ENCODE measurements at places on chromosomes 1 and 21.

GRCh38 chr1:216600730-216601609 lies 122.3 kb downstream of the ESRRG start:
- no peak for DNase-seq

GRCh38 chr21:41964171-41964570 lies 10.4 kb upstream of the C2CD2 start:
- no peak for DNase-seq

- DNase-seq, result no peak
Observed at GRCh38 chr21:42362700-42363099, 3.6 kb downstream of the TFF1 start.

DNA sequence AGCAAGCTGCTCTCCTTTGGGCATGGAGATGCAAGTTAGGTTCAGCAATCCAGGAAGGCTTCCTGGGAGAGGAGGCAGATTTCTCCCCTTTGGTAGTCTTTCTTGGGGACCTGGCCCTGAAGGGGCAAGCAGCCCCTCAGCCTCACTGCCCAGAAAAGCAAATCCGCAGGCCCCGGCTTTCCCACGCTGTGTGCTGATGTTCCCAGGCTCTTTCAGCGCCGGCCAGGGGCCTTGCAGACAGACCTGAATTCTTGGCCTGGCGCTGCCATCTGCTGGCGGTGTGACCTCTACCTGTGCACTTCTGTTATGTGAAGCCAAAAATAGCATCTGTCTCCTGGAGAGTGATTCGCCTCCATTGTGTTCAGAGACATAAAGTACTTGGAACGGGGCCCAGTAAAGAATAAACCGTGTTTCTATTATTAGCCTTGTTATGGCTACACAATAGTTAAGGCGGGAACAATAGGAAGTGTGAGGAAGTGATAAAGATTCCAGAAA lies 64.8 kb downstream of the ALPL start:
- no peak for DNase-seq

DNA sequence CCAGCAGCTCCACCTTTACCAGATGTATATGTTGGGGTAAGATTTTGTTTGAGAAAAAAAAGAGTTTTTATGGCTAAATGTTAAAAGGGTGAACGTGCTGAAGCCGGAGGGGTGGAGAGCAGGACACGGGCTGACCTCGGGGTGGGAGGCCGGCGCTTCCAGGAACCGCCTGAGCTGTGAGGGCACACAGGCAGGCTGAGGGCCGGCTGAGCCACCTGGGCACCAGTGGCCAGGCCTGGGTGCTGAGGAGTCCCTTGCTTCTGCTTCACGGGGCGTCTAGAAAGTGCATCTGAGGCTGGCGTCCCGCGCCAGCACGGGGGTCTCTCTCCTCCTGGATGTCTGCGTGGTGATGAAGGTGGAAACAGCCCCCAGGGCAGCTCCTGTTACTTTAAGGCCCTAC lies 33.6 kb upstream of the ADARB1 start:
- DNase-seq, result no peak

DNA sequence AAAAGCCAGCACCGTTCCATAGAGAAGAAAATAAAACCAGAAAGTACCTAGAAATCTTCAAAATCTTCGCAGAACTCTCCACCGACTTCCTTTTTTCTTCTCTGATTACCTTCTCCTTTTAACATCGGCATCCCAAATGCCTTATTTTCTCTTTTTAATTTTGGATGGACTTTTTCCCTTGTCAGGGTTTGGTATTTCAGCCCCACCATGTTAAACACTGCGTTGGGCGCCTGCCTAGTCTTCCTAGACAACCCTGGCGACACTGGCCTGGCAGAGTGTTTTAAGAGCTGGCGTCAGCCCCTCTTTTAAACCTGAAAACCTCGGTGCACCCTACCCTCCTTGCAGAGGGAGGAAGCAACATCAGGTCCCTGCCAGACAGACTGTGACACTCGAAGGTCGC lies 66.0 kb upstream of the EFHD2 start:
- DNase-seq, result no peak

DNA sequence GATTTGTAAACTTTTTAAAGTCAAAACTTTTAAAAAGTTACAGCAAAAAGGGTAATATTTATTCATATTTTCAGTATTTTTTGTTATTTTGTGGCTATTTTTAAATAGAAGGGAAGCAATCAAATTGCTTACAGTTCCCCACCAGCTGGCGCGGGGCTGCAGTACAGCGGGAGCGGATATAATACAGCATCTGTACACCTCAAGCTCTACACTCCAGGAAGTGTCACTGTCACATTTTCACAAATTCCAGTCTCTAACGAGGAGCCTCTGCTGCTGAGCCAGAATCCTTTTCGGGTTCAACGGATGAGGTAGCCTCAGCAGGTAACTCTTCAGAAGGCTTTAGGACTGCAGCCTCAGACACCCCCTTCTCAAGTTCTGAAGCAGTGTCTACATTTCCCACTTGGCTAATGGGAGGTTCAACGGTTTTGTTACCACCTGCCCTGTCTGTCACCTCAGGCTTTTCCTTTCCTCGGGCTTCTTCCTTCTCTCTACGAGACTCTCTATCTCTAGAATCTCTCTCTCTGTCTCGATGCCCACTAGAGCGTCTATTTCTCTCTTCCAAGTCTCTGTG lies 11.7 kb downstream of the SOD1 start:
- DNase-seq, result no peak

DNA sequence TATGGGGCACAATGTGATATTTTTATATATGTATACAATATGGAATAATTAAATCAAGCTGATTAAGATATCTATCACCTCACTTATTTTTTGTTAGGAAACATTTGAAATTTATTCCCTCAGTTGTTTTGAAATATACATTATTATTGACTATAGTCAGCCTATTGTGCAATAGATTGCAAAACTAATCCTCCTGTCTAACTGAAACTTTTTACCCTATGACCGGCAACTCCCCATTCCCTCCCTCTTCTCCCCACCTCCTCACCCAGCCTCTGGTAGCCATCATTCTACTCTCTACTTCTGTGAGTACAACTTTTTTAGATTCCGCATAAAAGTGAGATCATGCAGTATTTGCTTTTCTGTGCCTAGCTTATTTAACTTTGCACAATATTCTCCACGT lies 117.7 kb upstream of the SGIP1 start:
- DNase-seq, result no peak

DNA sequence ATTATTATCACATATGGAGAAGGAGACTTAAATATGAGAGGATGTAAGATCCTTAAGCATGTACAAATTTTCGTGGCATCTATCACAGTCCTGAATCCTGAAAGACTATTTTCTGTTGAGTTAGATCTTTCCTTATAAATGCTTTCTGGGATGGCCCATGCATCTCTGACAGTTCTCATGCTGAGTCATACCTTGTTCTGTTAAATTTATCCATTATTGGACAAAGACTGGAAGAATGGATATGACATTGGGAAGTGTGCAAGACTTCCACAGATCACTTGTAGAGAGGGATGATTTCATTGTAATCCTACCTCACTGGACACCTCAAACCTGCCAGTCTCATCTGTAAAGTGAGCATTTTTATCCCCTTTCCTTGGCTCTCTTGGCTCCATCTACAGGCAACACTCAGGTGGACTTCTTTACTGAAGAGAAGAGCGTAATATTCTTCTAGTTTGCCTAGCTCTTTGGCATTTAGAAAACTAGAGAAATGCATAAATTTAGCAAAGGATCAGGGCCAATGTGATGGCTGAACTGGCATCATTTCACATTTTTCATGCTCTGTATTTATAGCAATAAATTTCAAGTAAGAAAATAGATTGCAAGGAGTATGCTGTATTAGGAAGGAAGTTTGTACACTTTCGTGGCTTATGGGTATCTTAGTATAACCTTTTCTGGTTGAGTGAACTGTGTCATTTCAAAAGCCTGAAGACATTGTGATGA lies 128.2 kb downstream of the NFIA start:
- no peak for DNase-seq

- DNase-seq, result no peak
Observed at GRCh38 chr1:111656086-111657017, 36.8 kb downstream of the RAP1A start.

DNA sequence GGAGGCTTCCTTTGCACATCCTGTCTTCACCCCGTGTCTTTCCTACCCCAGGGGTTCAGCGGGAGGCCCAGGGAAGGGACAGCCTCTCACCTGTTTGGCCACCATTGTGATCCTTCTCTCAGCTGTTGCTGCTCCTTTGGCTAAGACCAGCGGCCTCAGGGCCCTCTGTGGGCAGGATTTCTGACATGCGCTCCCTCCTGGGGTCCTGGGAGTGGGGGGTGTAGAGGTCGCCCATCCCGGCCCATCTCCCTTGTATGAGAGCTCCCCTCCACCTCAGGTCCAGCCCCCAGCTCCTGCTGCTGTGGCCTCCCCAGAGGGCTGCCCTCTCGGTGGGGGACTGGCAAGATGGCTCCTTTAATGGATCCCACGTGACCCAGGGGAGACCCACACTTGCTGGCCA lies 120.5 kb downstream of the PRDM2 start:
- DNase-seq, result no peak

GRCh38 chr1:210684466-210685294 lies 356.0 kb downstream of the HHAT start:
- no peak for DNase-seq

GRCh38 chr1:100290291-100290690 lies 24.3 kb downstream of the RTCA start:
- DNase-seq, result no peak

DNA sequence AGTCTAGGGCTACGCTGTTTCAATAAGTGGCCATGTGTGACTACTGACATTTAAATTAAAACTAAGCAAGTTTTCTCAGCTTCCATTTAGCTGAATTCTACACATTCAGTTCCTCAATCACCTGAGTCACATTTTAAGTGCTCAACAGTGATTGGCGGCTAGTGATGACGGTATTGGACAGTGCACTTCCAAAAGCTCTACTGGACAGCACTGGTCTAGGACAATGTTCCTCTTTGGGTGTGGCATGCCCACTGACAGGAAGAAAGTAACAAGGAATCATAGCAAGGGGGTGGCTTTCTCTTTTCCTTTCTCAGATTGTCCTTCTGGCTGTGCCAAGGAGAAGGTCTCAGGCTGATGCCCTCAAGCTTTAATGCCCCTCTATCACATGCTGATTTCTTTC lies 11.7 kb downstream of the IGSF21 start:
- no peak for DNase-seq

- no peak for DNase-seq
Observed at GRCh38 chr1:154837034-154837671, 32.9 kb downstream of the KCNN3 start.

GRCh38 chr1:101742509-101742908 lies 254.2 kb downstream of the OLFM3 start:
- no peak for DNase-seq

DNA sequence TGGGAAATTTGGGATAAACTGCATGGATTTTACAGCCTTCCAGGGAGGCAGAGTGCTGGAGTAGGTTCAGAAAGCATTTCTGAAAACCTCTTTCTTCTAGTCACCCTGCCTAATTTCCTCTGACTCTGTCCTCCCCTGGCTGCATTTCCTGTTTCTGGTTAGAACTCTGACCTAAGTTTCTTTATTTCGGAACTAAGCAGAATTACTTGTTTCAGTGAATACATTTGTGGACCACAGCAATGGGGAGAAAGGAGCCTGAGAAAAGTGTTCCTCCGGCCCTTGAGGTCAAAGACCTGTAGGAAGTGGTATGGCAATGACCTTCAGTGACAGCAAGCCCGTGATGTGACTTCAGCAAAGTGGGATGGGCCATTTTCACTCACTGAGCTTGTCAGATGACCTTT lies 173.4 kb upstream of the RUNX1 start:
- DNase-seq, result no peak

DNA sequence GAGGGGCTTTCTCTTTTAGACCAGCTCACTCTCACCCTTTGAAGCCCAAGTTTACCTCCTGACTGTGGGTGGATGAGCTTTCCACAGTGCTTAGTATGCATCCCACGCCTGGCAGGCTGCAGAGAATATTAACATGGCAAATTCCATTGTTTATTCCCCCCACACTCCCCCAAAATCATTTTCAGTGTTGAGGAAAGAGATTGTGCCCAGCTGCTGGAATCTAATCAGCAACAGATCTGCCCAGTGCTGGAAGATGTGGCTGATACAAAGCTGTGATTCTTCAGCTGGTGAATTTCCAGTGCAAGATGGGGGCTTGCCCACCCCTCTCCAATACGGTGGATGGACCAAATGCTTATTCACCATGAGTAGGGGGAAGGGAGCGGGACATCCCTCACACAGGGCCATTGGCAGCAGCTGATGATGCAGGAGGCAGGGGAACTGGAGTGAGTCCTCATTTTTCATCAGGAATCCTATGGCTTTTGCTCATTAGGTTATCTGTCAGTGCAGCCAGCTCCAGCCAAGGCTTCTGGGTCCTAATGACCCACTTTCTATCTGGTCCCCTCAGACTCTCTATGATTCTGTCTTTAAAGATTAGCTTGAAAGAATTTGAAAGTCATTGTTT lies 39.7 kb upstream of the KCNA3 start:
- no peak for DNase-seq

GRCh38 chr21:38734646-38735365 lies 70.9 kb upstream of the ETS2 start:
- DNase-seq, result no peak

- DNase-seq, result no peak
Observed at GRCh38 chr1:52334906-52335528, 31.0 kb downstream of the CC2D1B start.

- DNase-seq, result no peak
Observed at GRCh38 chr1:152899883-152900282, 8.5 kb upstream of the IVL start.

DNA sequence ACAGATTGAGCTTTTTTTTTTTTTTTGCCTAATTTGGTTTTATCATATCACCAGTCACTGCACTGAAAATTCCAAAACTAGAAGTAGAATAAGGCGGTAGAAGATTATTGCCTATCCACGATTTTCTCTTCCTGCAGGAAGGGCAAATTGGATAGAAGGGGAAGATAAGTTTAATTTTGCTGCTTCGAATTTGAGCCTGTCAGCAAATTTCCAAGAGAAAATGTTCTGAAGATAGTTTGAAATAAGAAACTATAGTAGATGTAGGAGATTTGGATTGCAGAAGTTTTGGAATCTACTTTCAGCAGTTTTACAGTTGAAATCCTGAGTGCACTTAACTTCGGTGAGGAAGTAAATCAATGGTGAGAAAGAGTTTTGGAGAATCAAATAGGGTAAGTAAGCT lies 164.9 kb downstream of the PTBP2 start:
- DNase-seq, result no peak

- no peak for DNase-seq
Observed at GRCh38 chr1:38208716-38209632, 162.4 kb upstream of the POU3F1 start.

DNA sequence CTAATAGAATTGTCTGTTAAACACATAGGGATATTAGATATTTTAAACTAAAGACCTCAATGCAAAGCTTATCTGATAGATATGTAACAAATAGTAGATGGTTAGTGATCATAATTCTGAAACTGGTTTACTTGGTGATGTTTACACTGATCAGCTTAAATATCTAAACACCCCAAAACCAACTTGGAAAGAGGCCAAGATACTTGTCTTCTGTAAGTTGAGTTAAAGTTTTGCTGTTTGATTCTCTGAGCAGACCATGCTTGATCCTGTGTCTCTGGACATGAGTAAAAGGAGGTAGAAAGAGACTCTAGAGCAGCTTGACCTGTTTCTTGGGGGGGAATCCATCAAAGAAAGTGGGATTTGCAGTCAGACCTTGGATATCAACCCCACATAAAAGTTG lies 107.5 kb downstream of the NEK7 start:
- no peak for DNase-seq

All from stimulated activated CD8-positive, alpha-beta memory T cell treated with anti-CD3 and anti-CD28 coated beads, Interleukin-15, amount 100 ng/mL, for 24 hours (primary cell).